ENCODE measurements at places on chromosomes 4 and X.

- DNase-seq, result no peak
Measured at GRCh38 chrX:15055146-15055930, 182.1 kb downstream of the MOSPD2 start.

GRCh38 chr4:72767618-72768302 lies 198.7 kb upstream of the ADAMTS3 start:
- DNase-seq, result no peak

DNA sequence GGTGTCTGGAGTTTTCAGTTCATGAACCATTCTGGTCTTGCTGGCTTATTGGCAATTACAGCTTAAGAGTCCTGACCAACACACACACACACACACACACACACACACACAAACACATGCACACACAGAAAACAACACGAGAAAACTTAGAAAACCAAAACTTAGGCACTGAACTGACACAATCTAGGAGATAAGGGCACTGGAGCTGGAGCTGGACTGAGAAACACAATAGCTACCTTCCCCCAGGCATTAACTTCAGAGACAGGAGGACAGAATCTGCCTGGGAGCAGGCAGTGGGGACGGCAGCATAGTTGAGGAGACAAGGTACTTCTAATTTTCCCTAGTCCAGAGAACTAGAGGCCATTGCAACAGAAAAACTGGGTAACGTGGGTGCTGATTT lies 62.3 kb downstream of the LNX1 start:
- DNase-seq, result no peak

GRCh38 chrX:30693999-30694650 lies 40.9 kb downstream of the GK start:
- no peak for DNase-seq

GRCh38 chr4:112898357-112899141 lies 150.9 kb upstream of the ANK2 start:
- DNase-seq, result no peak

DNA sequence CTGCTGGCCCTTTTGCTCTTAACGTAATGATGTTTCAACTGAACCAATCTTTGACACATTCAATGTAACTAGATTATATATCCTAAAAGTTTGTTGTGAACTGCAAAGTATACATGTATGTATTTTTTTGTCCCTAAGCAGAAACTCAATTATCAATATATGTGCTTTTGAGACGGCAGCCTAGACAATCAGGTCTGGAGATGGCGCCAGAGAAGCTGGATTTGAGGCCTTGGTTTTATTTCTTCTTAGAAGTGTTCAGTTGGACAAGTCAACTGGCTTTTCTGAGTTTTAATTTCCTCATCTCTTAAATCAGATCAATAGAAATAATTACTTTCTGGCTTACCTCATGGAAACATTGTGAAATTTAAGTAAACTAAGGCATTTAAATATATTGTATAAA lies 62.5 kb downstream of the DCAF8L1 start:
- DNase-seq, result no peak
